Caki2 (cell line): ENCODE measurements at places on chromosomes 1 and 21.

DNA sequence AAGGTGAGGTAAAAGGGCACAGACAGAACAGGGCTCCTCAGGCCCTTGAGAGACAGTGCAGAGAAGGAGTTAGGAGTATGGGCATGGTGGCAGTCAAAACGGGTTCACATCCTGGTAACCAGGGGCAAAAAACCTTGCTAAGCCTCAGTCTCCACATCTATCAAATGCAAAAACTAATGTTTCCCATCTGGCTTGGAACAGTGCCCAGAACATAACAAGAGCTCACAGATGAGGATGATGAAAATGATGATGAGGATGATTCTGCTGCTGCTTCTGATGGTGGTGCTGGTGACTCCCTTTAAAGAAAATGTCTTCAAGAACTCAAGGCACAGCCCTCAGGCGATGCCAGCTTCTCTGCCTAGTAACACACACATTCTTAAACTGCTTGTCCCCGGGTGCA is 24.1 kb downstream of the HHIPL2 start:
- DNase-seq = no peak

DNA sequence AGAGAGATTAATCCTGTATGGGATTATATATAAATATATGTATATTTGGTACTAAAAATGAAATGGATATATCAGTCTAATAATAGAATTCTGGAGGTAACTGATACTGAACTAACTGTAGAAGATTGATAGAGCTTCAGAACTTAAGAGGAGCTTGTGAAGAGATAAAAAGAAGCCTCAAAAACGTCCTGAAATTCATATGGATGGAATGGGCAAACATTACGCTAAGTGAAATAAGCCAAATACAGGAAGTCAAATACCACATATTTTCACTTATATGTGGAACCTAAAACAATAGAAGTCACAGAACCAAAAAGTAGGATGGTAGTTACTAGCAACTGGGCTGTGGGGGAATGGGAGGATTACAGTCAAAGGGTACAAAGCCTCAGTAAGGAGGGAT is 36.0 kb upstream of the ADGRL4 start:
- no peak for DNase-seq

DNA sequence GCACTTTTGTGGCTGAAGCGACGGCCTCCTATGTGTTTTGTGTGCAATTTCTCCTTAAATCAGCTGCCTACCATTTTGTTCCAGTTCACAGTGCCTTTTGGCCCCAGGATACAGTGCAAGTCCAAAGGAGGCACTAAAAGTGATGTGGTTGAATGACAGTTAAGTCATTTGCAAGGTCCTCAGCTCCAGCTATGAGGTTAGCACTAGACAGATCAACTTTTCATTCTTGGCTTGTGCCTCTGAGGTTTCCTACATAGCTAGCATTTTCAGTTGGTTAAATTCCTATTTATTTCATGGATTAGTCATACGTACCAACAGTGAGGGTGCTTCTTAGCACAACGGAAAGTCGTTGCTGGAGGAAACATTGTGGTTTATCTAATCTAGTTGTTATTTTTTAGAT is 59.3 kb upstream of the NTPCR start:
- no peak for DNase-seq

- no peak for DNase-seq
Measured at GRCh38 chr1:54365398-54365797, 40.8 kb downstream of the SSBP3 start.

- no peak for DNase-seq
Measured at GRCh38 chr1:16208270-16208987, 4.0 kb downstream of the ARHGEF19 start.

- no peak for DNase-seq
Measured at GRCh38 chr1:193937308-193937707, 750.9 kb upstream of the B3GALT2 start.

DNA sequence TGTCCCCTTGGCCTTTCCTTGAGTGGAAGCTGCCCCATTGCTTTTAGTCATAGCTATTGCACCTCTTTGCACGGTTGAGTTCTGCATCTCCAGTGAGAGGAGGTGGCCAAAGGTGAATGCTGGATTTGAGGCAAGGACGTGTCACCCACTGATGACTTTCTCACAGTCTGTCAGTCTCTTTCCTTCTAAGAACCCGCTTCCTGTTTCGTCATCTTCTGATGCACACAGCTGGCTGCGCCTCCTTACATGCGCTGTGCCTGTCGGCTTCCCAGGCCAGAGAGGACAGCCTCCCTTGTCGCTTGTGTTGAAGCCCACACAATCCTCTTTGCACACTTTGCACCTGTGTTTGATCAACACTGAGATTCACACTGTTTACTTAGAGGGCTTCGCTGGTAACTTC is 41.8 kb upstream of the PWP2 start:
- DNase-seq = no peak

DNA sequence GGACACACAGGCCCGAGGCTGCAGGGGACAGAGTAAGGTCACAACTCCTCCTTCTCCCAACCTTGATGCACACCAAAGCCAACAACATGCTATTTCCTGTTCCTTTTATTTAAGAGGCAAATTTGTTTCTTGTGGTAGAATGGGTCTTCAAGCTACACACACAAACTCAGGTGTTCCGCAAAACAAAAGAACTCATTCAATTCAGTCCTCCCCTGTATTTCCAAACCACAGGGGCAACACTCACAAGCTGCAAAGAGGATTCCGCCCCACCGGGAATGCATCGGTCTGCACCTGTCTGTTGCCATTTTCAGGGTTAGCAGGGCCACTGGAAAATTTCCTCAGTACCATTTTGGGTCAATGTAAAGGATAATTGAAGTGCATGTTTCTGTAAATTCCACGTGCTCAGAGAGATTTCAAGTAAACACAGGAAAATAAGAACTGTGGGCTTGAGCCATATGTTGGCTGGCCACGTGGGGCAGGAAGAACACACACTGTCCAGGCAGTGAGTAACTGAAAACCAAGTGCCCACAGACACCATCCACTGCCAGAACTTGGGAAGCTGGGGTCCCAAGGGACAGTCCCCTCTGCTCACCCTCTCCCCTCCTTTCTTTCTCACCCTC is 145.2 kb upstream of the ERG start:
- no peak for DNase-seq

DNA sequence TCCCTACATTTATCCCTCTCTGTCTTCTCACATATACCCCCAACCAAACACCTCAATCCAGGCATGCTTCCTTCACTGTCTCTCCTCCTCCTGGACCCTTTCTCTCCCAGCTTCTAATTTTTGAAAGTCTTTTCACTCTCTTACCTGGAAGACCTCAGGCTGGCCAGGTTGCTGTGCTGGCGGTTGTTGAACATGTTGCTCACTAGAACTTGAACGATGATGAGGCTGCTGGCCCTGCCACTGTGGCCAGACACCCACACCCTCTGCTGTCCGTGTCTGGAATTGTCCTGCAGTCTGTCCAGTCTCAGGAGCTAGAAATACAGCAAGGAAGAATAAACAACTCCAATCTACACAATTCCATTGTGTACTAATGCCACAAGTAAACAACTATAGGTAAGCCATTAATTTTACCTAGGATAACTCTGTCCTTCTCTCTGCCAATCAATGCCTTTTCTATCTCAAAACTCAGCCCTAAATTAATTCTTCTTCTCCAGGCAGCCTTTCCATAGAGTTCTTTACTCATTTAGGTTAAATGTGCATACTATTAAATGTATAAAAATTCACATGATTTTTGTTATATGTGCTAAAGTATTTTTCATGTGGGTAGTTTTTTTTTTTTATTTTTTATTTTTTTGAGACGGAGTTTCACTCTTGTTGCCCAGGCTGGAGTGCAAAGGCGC is 5.1 kb upstream of the CTSK start:
- peak; percentile 48 for DNase-seq

GRCh38 chr1:30291526-30291925 is 431.9 kb downstream of the MATN1 start:
- no peak for DNase-seq

GRCh38 chr1:23763041-23763577 is 15.1 kb upstream of the PITHD1 start:
- no peak for DNase-seq

- peak; percentile 62 for DNase-seq
Measured at GRCh38 chr1:218361298-218362065, 16.3 kb downstream of the TGFB2 start.
